Mucosa of gallbladder (tissue), 1 donor: ENCODE measurements at places on chromosomes 16 and 17.
A peak's percentile ranks its signal among the peaks of the same experiment; 100 is the strongest.

DNA sequence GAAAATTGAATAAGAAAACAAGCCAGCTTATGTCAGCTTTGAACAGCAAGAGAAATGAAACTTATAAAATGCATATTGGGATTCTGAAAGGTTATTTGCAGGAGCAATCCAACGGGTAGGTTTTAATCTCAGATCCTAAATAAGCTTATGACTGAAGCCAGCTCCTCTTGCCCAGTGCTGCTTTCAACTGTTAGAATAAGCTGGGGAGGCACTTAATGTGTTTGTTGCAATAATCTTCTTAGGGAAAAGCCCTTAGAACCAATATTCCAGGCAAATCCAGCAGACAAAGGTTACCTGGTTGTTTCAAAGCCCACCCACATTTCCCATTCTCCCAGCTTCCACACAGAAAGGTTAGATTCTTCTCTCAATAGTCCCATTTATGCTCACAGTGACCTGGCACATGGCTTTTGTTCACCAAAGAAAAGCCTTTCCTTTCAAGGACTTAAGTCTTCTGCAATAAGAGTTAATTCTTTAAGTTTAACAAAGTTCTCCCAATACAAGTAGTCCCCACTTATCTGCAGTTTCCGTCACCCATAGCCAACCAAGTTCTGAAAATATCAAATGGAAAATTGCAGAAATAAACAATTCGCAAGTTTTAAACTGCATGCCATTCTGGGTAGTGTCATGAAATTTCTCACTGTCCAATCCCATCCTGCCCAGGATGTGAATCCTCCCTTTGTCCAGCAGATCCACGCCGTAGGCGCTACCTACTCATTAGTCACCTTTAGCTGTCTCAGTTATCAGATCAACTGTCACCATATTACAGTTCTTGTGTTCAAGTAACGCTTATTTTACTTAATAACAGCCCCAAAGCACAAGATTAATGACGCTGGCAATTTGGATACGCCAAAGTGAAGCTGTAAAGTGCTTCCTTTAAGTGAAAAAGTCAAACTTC is 5.9 kb downstream of the TEX2 start:
- no peak for DNase-seq

DNA sequence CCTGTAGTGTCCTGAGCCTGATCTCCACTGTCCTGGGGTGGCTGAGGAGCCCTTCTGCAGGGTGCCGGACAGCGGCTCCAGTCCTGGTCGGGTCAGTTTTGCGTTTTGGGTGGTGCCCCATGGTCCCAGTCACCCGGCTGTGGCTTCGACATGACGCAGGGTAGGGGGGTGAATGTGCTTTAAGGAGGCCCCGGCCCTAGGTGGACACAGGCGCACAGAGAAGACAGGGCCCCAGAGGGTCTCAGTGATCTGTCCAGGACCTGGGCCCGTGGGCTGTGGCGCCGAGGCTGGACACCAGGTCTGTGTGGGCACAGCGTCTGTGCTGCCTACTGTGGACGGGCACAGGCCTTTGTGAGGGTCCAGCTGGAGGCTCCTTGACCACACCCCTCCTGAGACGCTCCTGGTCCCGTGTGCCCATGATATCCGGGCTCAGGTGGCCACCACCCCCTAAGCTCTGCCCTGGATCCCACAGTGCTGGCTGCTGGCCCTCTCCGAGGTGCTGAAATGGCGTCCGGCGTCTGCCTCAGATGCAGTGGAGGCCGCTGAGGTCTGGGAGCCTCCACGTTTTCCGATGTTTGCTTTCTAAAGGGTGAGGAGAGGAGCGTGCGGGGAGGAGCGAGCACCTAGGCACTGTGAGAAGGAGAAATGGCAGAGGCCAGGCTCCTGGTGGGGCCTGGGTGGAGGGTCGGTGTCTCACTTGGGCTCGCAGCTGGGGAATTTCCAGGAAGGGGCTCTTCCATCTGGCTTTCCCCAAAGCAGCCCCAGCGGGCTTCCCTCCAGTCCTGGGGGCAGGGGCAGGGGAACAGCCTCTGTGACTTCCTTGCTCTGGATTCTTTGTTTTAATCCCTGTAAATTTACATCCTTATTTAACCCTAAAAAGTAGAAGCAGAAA is 56.1 kb upstream of the ACSF3 start:
- DNase-seq: peak; percentile 37

DNA sequence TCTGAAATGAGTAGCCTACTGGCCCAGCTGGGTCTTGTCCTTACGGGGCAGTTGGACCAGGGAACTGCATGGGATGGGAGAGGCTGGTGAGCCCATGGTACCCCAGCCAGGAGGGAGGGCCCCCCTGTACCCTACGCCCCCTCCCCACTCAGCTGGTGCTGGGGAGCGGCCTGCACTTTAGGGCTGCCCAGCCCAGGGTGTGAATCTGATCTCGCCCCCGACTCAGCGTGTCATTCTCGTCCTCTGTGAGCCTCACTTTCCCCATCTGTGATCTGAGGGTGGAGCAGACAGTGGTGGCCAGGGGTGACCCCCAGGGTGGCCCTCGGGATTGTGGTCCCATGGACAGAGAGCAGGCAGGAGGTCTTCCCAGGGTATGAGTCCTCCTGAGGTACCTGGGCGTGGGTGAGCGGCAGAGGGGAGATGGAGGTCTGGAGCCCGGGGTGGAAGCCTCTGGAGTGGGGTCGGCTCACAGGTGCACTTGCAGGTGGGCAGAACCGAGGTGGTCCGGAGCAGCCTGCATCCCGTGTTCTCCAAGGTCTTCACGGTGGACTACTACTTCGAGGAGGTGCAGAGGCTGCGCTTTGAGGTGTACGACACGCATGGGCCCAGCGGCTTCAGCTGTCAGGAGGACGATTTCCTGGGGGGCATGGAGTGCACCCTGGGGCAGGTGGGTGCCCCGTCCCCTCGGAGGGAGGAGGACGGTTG is 1.6 kb downstream of the CPNE7 start:
- no peak for DNase-seq

DNA sequence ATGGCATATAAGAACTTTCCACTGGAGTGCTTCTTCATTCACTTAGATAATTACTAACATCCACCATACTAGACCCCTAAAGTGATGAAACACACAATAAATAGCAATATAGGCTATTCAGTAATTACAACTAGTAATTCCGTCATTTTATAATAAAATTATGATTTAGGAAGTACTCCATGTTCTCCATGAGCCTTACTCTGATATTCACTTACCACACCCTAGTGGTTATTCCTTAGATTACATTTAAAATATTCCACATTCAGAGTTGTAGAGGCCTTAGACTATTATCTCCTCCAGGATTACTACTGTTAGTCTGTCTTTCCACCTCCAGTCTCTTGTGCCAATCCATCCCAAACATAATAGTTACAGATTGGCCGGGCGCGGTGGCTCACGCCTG is 62.4 kb downstream of the STH start:
- no peak for DNase-seq

DNA sequence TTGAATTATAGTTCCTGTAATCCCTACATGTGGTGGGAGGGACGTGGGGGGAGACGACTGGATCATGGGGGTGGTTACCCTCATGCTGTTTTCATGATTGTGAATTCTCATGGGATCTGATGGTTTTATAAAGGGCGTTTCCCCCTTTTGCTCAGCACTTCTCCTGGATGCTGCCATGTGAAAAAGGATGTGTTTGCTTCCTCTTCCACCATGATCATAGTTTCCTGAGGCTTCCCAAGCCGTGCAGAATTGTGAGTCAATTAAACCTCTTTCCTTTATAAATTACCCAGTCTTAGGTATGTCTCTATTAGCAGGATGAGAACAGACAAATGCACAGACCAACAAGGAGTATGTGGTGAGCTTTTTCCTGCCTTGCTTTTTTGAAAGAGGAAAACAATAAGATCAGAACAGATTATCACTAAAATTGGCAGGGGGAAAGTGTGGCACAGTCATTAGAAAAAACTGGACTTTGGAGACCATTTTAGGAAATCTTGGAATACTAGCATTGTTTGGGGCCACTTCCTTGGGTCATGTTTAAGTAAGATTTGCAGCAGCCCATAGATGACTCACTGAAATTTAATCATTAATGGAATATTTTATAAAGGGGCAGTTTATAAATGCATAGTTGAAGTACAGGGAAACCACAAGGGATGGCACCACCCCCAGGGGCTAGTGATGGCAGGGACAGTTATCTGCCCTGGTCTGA is 352.8 kb downstream of the CDH13 start:
- DNase-seq: no peak

- peak; percentile 87 for DNase-seq
These were observed 44.3 kb downstream of the TBC1D16 start for GRCh38 chr17:79991140-79991923.

DNA sequence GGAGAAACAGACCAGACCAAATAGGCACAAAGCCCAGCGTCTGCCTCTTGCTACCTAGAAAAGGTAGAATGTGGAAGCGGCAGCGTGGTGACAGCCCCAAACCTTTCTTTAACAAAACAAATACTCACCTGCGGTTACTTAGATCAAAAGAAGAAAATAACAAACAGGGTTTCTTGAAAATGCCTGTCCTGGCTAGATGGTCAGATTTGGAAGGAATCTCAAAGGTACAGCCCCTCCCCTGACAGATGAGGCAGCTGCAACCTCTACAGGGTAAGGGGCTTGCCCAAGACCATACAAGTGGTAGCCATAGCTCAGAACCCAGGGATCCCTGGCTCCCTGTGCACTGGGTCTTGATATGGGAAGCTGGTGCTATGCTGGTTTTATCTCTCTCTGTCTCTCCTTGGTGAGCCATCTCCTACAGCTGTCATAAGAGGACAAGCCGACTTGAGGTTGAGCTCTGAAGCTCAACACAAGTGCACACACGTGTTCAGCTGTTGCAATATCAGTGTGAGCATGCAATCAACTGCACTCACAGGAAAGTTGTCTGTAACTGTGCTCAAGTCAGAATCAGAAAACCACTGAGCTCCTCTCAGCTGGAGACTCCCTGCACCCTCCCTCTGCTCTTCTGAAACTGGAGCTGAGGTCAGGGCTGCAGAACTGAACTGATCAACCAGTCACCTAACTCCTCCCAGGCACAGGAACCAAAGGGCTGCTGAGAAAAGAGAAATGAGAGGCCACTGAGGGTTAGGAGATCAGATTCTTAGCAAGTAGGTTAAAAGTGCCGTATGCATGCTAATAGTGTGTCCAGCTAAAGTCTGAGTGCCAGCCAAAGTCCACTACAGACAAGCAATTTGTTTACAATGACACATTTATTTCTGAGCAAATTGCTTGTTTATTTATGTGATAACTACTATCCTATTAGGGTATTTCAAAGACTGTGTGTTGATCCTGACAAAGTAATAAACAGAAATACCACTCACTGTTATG is 6.1 kb upstream of the RNF157 start:
- no peak for DNase-seq

DNA sequence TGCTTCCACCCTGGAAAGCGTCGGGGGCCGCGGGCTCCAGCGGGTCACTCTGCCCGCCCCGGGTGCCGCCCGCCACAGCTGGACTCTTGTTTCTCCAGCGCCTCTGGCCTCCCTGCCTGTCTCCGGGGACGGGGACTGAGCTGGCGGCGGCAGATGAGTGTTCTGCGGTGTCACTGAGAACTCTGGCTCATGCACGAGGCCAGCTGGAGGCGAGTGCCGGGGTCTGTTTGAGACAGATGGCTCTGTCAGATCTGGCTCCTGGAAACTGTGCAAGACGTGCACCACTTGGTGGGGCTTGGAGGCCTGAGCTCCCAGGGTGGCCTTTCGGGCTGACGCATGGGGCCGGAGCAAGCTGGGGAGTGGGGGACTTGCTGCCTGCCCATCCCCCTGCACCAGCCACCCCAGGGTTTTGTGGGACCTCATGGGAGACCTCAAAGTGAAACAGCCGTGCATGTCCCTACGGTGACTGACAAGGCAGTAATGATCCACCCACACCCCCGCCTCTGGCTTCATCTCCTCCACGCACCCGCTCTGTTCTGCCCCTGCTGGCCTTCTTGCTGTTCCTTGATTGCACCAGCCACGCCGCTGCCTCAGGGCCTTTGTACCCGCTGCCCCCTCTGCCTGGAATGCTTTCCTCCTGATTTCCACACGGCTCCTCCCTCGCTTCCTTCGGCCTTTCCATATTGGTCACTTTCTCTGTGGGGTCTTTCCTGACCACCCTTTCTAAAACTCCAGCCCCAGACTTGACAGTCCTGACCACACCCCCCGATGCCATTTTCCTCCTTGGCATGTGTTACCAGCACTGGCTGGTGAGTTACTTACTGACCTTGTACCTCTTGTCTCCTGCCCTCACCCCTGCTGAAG is 174.9 kb upstream of the CIBAR2 start:
- no peak for DNase-seq

GRCh38 chr17:7137171-7137943 is 22.7 kb upstream of the ASGR2 start:
- DNase-seq: no peak

DNA sequence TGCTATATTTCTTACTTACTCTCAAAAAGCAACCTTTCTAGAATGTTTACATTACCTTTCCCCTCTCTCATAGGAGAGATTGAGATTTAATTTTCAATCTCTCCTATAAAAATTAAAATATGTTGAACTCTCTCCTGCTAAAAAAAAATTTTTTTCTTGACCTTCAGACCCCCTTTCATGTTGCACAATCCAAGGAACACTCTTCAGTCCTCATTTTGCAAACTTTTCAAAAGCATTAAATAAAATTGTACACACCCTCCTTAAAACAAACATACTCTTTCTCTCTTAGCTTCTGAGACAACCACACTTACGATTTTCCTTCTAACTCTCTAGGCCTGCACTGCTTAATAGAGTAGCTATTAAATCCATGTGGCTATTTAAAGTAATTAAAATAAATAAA is 8.6 kb upstream of the ABCA6 start:
- DNase-seq: no peak

GRCh38 chr16:72092832-72093447 is 480 bp downstream of the TXNL4B start:
- no peak for DNase-seq

DNA sequence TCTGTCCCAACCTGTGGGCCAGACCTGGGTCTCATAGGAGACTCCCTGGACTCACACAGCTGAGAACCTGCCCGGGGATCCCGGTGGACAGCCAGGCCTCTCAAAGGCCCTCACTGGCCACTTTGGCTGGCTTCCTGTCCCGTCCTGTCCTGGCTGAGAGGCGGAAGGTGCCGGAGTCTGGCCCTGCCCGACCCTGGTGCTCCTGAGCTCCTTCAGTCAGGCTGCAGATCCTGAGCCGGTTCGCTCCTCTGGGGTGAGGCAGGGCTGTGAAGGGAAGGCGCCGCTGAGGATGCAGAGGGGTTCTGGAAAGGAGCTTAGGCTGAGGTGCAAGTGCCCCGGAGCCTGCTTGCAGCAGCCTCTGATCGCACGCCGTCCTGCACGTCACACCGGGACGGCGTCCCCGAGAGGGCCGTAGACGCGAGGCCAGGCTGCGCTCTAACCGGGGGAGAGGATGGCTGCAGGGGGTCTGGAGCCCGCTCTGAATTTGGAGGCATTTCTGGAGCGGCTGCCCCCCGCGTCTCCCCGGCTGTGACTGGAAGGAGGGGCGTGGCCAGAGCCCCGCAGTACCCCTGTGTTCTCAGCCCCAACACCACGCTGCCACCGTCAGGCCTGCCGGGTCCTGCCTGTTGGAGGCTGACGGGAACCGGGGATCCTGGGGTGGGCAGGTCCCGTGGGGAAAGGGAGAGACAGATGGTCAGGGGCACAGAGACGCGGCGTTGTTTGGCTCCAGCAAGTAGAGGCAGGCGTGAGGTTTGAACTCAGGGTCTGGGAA is 4.1 kb downstream of the HGS start:
- no peak for DNase-seq

GRCh38 chr16:25007284-25007984 is 7.7 kb downstream of the ARHGAP17 start:
- DNase-seq: no peak

- no peak for DNase-seq
These were observed 290 bp downstream of the TLCD1 start for GRCh38 chr17:28725660-28726225.

- no peak for DNase-seq
These were observed 155.9 kb downstream of the NTN1 start for GRCh38 chr17:9177212-9177611.

- DNase-seq: no peak
These were observed 46.8 kb upstream of the DNAH9 start for GRCh38 chr17:11551442-11551841.
